Brain (organoid and tissue), 16 donors: ENCODE measurements at places on chromosomes 4 and X.
A peak's percentile ranks its signal among the peaks of the same experiment; 100 is the strongest.

GRCh38 chrX:130095249-130096030 is 14.9 kb downstream of the ELF4 start:
- no peak for DNase-seq

DNA sequence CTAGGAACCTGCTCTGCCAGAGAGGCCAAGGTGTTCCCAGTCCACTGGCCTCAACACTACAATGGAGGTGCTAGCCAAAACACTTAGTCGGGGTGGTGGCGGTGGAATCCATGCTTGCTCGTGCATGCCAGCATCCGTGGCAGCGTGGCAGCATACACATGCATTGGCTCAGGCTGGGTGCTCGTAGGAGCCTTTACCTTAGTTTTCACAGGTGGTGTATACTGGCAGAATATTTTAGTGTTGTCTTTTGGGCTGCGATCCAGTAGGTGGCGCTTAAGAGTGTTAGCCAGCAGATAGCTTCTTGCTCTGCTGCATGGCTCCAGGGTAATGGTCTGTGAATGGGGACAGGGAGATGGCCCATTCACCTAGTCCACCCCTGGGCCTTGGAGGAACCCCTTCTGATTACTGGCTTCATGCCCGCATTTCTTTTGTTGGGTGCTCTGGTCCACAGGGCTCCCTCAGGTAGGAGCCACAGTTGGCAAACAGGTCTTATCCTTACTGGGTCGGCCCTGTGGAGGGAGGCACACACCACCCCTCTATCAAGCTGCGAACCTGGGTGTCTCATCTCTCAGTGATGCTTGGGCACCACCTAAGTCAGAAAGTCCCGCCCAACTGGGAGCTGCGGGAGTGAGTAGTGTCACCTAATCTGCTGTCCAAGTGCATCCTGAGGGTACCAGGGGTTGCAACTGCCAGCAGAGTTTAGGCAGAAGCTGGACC is 40.0 kb downstream of the RIPPLY1 start:
- DNase-seq, result no peak

DNA sequence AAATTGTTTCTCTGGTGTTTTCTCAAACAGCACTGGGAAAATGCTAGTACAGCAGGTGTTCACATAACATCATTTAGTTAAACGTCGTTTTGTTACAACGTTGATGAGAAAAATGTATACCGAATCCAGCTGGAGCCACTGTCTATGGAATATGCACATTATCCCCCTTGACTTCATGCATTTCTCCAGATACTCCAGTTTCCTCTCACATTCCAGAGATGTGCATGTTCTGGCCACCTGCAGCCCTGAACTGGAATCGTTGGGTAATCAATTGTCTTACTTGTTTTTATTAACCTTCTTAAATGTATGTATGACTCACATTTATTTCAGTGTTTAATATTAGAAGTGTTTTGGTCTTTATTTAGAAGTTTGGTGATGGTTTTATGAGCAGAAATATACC is 18.4 kb upstream of the ODAM start:
- no peak for DNase-seq

DNA sequence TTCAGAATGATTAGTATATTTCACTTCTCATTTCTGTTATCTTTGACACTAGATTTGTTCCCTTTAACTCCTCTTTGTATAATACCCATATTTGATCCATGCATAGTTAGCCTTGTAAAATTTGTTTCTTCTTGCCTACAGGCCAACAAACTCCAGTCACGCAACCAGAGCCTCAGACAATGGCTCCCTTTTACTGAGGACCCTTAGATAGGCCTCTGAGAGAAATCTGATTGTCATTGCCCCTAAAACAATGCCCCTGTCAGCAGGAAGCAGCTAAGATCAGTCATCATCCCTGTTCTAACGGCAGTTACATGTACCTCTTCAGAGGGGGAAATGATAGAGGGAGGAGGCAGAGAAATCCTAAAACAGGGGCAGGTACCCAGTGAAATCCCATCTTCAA is 190.6 kb upstream of the TENT5D start:
- no peak for DNase-seq

DNA sequence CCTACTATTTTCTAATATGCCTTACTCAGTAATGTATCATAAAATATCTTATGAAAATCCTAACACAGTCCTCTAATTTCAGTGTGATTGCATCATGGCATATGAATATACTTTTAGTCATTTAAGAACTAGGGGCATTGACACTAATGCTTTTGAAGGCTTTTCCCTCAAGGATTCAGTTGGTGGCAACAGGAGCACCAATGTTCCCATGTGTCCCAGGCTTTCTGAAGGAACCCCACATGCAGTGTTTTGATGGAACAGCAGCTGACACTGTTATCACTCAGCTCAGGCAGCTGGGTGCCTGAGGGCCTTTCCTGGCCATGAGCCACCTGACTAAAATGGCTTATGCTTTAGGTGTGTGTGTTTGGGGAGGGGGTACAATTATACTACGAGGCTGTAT is 348.3 kb downstream of the ARHGAP24 start:
- no peak for DNase-seq

DNA sequence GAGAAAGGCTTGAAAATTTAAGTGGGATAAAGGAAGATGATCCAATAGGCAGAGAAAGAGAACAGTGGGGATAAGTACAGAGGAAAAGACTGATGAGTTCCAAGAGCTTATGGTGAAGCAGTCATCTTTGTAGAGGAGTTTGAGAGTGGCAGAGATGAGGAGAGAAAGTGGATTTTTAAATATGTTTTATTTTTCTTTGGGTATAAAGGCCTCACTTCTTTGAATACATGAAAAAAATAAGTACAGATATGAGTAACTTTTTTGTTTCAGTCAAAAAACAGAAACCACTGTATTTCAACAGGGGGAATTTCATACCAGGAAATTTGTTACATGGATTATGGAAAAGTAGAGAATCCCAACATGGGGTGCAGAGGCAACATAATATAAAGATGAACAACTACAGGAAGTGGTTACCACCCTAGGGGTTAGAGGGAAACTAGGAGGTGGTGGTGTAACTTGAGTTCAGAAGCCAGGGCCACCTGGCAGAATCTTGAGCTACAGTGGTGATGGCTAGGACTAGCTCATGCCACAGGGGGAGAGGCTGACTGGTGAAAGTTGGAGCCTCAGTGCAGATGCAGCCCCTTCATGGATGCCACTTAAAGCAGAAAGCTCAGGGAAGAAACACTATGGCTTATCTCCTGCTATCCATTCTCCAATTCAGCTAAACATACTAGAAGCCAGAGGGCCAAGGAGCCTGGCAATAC is 3.4 kb upstream of the CYBB start:
- DNase-seq, result no peak

- no peak for DNase-seq
Observed at GRCh38 chr4:133136833-133137232, 12.3 kb upstream of the PCDH10 start.

- peak; percentile 35 for DNase-seq
Observed at GRCh38 chr4:46329118-46329976, 60.6 kb downstream of the GABRA2 start.

- DNase-seq, result no peak
Observed at GRCh38 chr4:146439999-146440398, 81.7 kb downstream of the SLC10A7 start.

GRCh38 chrX:12615061-12615460 is 176.2 kb upstream of the PRPS2 start:
- DNase-seq, result no peak

GRCh38 chrX:136318895-136319597 is 18.3 kb downstream of the ADGRG4 start:
- DNase-seq, result peak; percentile 16

DNA sequence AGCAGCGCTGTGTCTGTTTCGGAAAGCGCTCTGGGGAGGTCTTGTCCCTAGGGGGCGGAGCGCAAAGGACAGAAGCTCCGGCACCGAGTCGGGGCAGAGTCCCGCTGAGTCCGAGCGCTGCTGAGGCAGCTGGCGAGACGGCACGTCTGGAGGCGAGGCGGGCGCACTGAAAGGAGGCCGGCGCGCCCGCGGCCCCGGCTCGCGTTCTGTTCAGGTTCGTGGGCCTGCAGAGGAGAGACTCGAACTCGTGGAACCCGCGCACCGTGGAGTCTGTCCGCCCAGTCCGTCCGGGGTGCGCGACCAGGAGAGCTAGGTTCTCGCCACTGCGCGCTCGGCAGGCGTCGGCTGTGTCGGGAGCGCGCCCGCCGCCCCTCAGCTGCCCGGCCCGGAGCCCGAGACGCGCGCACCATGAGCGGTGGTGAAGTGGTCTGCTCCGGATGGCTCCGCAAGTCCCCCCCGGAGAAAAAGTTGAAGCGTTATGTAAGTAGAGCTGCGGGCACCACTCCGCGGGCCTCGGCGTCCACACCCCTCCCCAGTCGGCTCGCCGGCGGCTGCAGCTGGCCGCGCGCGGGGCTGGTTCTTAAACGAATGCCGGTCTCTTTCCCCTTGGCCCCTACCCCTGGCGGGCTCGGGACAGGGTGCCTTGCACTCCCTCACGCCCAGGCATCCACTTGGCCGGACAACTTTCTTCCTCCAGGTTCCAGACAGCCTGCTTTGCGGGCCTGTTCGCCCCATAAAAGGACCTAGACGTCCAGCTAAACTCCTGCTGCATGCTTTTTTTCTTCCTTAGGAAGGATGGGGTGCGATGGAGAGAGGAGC is at the start of gene GAB1:
GAB1 (plus strand) TSS at position 96 of the 819 bp plus-strand sequence; CDS start at position 409, 313 bp downstream.
- peak; percentile 82 for DNase-seq

- no peak for DNase-seq
Observed at GRCh38 chr4:151489462-151490203, 80.7 kb downstream of the FHIP1A start.

GRCh38 chr4:23819041-23819511 is 70.8 kb downstream of the PPARGC1A start:
- DNase-seq, result no peak

DNA sequence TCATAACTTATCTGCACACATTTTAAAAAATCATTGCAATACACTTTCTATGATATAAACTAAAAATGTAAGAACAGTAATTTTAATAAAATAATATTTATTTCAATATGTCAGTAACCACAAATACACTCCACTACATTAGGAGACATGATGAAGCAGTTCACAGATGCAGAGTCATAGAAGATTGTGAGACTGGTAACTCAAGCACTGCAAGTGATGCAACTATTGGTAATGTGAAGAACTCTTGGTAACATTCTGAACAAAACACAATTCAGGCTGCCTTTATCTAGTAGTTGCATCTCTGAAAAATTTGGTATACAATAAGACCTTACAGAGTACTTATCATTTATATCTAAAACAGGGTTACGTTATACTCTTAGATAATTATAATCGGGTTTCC is 52.6 kb upstream of the LRAT start:
- no peak for DNase-seq

DNA sequence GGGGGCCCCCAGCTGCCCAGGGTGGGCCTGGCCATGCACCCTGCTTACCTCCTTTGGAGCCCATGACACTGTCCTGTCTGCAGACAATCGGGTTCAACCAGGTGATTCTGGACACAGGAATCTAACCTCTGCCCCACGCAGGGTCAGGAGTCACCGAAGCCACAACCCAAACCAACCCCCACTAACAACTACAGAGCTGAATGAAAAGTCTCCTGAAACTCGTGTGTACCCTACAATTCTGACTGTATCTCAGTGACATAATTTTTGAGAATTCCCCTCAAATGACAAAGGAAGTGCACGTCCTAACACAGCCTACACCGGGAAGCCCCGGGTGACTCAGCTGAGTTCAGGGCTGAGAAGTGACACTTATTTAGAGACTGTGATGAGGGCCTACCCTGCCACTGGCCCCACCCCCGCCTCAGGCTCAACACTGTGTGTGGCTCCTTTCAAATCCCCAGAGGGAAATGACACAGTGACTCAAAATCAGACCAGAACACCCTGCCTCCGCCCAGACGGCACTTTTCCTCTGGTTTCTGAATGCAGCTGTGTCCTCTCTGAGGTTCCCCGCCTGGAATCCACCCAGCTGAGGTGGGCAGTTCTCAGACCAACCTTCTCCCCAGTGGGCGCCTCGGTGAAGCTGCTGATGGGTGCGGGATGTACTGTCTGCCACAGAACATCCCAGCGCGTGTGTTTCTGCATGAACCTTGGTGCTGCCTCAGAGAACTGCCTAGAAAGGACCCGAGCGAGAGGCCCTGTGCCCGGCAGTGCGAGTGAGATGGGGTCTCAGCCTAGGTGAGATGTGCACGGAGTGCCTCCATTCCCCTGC is 9.9 kb downstream of the TNIP2 start:
- DNase-seq, result no peak

- no peak for DNase-seq
Observed at GRCh38 chr4:4709736-4710135, 149.7 kb upstream of the MSX1 start.

DNA sequence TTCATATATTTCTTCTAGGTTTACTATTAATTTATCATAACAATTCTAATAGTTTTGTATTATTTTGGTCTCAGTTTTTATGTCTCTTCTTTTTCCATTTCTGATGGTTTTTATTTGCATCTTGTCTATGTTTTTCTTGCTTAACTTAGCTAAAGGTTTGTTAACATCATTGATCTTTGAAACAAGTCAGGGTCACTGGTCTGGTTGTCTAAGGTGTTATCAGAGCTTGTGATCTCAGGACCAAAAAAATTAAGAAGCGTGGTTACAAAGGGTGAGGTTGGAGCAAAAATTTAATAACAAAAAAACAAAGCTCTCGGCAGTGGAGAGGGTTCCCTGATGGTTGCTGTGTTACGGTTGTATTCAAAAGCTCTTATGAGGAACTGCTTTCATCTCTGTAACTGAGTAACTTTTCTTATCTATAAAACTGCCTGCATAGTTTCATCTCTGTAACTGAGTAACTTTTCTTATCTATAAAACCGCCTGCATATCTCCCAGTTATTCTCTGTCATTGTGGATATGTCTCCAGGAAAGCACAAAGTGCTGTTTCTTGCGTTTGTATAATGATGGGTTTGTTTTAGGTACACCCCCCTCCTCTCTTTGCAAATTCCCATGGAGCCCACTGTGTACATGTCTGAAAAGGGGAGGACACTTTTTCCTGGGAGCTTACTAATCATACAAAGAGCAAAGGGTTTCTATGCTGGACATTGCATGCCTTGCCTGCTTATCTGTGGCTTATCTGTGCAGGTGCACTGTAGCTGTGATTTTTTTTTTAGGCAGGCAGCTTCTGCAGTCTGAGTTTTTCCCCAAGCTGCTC is 62.4 kb upstream of the UGT2B15 start:
- DNase-seq, result peak; percentile 13

GRCh38 chr4:67048530-67048929 is 496.8 kb downstream of the CENPC start:
- no peak for DNase-seq

DNA sequence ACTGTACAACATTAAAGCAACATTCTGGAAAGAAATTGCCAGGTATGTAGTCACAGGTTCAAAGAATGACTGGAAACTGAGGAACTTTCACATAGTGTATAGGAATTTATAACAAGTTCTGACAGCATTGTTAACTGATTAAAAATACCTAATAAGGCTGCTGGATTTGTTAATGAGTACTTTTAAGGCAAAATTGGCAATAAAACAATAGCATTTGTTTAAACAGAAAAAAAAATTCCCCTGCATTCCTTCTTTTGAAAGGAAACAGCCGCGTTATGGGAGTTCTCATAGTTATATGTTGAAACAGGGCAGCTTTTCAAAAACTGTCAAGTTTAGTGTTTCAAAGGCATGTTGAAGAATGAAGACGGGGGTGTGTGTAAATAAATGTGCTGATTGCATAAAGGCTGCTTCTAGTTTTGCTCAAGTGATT is 282.5 kb upstream of the FAT1 start:
- no peak for DNase-seq

GRCh38 chrX:13899607-13900006 is 82.7 kb upstream of the GPM6B start:
- peak; percentile 35 for DNase-seq
